ENCODE measurements at places on chromosomes 6 and 20.

GRCh38 chr6:31172973-31173384 is 2.5 kb upstream of the POU5F1 start:
- no peak for DNase-seq

GRCh38 chr6:166201878-166202277 is 34.2 kb upstream of the TBXT start:
- no peak for DNase-seq

GRCh38 chr20:24483435-24484080 is 14.1 kb downstream of the SYNDIG1 start:
- DNase-seq = no peak

- DNase-seq = no peak
Measured at GRCh38 chr6:88349511-88349910, 183.4 kb upstream of the CNR1 start.

GRCh38 chr6:41547799-41548097 is 1.6 kb downstream of the FOXP4 start:
- no peak for DNase-seq

- DNase-seq = no peak
Measured at GRCh38 chr6:35079311-35080000, 61.7 kb downstream of the TCP11 start.

GRCh38 chr6:130907687-130908086 is 80.5 kb downstream of the SMLR1 start:
- no peak for DNase-seq

GRCh38 chr20:57669632-57670031 is 40.2 kb downstream of the PMEPA1 start:
- DNase-seq = no peak

DNA sequence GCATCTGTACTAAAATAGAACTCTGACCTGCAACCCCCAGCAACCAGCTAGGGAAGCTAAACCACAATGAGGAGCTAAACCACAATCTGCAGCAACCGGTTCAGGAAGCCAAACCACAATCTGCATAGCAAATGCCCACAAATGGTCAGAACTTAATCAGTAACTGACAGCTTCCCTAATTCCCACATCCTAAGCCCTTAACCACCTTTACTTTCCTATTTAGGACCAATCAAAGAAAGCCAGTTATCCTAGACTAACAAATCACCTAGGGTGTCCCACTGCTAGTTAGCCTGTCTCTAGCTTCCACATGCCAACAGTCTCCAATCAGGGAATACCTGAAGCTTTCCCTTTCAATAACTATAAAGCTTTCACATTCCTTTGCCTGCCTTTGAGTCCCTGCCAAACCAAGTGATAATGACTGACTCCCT is 424.6 kb upstream of the PTCHD4 start:
- no peak for DNase-seq

DNA sequence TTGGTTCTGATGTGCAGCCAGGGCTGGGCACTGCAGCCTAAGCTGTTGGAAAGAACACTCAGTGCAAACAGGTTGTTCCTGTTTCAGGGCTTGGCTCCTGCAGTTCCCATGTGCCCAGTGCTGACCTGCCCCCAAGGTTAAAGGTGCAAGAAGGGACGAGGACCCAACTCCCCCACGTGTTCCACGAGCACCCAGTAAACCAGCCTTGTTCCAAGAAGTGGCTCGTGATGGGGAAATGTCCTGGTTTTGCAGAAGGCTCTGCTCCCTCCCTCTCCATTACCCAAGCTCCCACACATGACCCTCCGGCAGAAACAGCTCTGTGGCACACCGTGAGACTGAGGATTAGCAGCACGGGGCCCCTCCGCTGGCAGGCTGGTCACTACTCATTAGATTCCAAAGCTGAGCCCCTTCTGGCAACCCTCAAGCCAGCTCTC is 9.4 kb downstream of the ACSS1 start:
- no peak for DNase-seq

DNA sequence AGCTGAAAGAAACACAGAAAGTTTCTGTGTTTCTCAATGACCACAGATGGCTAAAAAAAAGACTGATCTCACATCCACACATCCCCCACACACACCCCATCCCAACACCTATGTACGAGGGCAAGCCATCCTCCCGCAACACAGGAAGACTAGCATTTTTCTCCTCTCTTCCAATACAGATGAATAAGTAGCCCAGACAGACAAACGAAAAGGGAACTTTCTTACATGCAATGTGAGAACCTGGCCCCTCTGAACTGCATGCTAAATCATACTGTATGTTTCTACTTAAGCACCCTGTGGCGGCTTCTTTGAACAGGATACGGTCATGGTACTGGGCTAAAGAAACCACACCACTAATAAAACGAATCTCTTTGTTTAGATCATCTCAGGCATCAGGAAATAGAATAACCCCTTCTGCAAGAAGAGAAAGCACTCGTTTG is 116.2 kb downstream of the GMDS start:
- DNase-seq = no peak

DNA sequence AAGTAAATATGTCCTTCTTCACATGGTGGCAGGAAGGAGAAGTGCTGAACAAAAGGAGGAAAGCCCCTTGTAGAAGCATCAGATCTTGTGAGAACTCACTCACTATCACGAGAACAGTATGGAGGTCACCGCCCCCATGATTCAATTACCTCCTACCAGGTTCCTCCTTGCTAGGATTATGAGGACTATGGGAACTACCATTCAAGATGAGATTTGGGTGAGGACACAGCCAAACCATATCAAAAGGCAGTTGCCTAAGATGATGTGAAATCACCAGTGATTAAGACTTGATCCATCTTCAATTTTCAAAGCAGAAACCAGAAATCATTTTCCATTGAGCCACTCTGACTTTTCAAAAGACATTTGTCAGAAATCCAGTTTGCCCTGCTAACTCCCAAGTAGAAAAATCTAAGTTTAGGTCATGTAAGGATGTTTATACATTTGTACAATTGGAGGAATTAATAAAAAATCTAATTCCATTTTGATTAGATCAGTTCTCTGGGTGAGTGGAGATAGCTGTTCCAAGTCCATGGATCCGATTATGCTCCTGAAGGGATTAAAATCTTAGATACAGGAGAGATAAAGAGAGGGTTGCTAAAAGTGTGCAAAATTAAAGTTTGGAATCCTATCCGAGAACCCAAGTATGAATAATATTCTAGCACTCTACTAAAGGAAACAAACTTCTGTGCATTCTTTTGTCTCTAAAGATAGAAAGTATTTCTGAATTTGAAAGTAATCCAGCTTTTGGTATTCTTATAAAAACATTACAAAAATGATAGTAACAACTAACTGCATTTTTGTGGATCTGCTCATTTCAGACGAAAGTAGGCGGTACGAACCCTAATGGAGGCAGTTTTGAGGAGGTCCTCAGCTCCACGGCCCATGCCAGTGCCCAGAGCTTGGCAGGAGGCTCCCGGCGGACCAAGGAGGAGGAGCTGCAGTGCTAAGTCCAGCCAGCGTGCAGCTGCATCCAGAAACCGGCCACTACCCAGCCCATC is 39.5 kb downstream of the HDDC2 start:
- no peak for DNase-seq

- DNase-seq = no peak
Measured at GRCh38 chr6:102686461-102686860, 1293.0 kb downstream of the GRIK2 start.

- no peak for DNase-seq
Measured at GRCh38 chr6:112332274-112332673, 14.9 kb upstream of the RFPL4B start.

GRCh38 chr6:74631564-74631963 is 574.3 kb downstream of the COL12A1 start:
- DNase-seq = no peak

DNA sequence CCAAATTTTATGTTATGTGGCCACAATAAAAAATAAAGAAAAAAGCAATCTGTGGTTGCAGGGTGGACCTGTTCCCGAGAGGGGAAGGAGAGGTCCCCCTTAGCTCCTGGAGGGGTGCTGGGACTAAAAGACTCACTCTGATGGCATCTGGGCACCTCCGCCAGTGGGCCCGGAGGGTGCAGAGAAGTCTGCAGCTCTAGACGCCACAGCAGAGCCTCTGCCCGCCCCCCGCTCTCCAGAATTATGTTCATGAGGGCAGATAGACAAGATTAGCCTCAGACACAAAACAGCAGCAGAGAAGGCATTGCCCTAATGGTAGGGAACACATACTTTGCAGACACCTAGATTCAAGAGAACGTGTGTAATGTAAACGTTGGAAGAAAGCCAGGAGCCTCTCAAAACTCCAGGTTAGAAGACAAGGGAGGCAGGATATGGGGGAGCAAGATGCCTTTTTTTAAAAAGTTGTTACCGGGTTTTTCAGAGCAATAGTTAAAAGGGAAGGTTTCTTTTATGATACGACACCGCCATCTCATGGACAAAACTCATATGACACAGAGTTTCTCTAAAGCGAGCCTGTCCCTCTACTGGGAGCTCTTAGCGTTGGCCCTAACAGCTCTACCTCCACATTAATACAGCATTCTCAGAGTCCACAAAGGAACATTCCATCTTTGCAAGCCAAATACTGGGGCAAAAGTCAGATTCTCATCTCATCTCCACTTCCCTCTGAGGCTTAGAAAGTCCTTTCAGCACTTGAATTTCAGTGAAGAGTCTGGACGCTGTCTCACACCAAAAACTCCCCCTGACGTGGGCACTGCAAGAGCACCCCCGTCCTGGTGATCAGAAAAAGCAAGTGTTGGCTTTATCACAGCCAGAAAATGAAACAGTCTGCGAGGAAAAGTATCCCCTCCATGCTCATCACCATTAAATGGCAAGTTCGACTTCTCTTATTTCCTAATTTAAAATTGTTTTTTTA is 47.2 kb downstream of the FOXF2 start:
- DNase-seq = no peak

DNA sequence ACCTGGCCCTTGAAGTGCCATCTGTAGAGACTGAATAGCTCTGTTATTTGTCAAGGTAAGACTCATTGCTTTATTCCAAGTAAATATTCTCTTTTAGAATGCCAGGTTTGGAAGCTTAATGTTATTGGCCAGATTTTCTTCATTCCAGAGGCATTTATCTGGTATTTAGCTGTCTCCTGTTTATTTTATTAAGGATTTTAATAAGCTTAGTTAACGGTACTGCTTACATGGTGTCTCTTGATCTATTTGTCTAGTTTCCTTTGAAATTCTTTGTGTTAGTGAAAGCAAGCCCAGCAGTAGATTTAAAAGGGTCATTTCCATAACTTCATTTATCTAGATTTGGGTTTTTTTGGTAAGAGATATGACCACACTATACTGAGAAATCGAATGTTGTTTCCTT is 7.7 kb downstream of the RALY start:
- no peak for DNase-seq

GRCh38 chr6:134663800-134664535 is 285.9 kb downstream of the ALDH8A1 start:
- DNase-seq = no peak

DNA sequence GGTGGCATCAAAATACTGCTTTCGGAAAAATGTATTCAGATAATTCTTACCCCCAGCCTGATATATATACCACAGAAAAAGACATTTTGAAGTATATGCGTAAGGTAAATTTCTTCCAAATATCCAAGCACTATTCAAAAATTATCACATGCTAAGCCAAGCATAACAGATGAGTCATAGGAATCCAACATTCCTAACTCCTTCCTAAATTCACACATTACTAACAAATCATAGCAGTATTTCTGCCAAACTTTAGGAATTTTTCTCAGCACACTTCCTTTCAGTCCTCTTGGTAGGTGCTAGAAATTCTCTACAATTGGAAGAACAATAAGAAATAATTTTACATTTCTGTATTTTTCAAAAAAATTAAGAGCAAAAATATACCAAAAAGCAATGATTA is 417.5 kb downstream of the EYS start:
- DNase-seq = no peak

- no peak for DNase-seq
Measured at GRCh38 chr6:31222496-31222895, 49.4 kb downstream of the HLA-C start.

DNA sequence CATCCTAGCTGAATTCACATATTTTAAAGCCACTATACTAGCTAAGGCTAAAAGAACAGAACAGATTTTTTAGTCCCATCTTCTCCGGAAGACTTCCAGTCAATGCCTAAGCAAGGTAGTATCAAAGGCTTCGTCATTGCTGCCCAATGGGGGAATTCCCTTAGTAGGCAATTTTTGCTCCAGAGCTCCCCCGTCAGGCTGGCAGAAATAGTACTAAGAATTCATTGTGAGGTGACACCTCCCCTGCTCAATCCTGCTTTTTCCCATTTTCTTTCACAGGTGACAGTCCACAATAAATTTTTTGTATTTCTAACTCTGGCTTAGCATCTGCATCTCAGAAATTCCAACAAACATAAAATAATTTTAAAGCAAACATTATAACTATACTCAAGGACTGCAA is 52.8 kb upstream of the SRSF6 start:
- DNase-seq = no peak

GRCh38 chr6:73747289-73747688 is 51.3 kb downstream of the CD109 start:
- DNase-seq = no peak

DNA sequence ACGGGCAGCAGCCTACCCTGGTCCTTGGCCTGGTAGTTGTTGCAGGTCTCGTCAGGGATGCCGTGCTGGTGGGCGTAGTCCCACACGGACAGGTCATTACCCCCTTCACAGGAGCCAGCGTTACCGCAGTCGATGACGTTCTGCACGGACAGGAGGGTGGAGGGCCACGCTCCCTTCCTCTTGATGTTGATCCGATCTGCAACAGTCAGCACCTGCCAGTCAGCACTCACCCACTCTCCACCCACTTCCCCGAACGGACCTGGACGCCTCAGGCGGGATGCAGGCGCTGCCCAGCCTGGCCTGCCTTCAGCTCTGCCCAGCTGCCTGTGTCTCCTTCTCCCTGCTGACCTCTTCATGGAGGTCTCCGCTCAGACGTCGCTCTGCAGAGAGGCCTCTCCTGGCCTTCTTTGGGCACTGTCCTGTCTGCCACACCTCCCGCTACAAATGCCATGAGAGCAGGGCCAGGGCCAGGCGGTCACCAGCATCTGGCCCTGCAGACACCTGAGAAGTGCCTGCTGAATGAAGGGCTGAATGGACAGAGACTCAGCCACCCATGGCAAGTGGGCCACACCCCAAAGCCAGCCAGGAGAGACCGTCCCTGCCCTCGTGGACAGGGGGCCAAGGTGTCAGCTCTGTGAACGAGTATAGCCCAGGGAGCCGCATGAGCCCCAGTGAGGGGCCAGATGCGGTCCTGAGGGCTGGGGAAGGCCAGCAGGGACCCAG is 5.4 kb downstream of the CTSZ start:
- DNase-seq = no peak

Data from DMS153 (cell line).